Hippocampal formation (tissue), 2 donors: ENCODE measurements at places on chromosomes 3 and 15.
A peak's percentile ranks its signal among the peaks of the same experiment; 100 is the strongest.

- DNase-seq = no peak
Measured at GRCh38 chr3:68764554-68764953, 167.8 kb downstream of the TAFA4 start.

DNA sequence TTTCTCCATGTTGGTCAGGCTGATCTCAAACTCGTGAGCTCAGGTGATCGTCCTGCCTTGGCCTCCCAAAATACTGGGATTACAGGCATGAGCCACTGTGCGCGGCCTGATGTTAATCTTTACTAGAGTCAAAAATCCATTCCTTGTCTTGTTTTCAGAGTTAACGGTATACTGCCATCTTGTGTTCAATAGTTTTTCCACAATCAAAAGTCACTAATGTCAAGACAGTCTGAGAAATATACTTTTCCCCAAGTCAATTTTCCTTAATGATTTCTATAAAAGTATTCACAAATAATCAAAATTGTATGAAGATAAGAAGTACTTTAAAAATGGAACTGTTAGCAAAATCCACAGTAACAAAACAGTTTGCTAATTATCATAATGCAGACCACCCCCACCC, 8.5 kb downstream of the CRBN start:
- DNase-seq = no peak

- no peak for DNase-seq
Measured at GRCh38 chr3:57855943-57856342, 99.8 kb downstream of the SLMAP start.

DNA sequence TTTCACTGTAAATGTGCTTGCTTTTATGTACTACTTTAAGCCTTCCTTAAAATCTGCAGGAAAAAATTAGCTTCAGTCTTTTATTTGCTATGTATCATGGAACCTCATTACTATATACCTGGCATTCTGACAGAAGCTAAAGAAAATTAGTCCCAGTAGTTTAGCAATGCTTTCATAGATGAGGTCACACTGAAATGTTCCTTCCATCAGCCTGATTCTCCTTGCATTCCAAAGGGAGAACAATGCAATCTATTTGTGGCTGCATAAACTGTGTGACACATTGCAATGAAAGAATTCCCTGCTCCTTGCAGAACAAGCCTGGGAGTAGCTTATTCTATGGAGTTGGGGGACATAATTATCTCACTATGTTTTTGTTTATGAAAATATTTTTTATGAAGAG, 691.5 kb upstream of the ARPP21 start:
- DNase-seq = no peak

DNA sequence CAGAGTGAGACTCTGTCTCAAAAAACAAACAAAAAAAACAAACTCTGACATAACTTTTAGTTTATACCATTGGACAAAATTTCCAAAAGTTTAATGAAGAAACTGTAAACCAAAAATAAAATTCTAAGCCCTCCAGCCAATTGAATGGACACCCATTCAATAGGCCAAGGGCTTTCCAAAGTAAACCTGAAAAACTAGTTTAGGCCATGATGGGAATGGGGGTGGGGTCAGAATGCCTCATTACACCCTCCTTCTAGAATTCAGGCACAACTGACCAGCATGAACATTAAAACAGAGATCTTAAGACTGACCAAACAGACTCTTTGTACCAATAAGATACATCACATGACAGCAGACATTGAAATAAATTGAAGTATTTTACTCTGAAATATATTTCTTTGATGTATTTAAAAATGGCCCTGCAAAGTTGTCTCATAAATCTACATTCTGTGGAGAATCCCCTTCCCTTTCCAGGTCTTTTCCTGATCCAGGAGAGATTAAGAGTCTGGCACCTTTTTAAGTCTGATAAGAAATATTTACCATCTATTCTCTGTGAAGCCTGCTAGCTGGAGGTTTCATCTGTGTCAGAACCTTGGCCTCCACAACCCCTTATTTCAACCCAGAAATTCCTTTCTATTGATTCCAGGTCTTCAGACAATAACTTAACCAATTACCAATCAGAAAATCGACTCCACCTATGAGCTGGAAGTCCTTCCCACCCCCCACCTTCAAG, 15.7 kb downstream of the THOC7 start:
- DNase-seq = no peak

DNA sequence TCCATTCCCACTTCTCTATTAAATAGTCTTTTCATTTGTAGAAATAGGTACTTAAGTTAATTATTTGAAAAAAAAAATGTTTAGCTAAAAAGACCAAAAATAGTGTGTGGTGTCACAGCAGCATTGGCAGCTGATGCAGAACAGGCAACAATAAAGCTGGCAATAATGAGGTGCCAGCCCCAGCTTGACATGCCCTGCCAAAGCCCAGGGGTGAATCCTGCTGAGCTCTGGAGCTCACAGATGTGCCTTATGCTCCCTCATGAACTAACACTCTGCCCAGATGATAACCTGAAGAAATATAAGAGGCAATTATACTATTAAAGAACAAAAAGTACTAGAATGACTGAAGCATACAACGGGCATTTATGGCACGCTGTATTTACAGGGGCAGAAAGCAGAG, 63.8 kb downstream of the IGSF11 start:
- no peak for DNase-seq

DNA sequence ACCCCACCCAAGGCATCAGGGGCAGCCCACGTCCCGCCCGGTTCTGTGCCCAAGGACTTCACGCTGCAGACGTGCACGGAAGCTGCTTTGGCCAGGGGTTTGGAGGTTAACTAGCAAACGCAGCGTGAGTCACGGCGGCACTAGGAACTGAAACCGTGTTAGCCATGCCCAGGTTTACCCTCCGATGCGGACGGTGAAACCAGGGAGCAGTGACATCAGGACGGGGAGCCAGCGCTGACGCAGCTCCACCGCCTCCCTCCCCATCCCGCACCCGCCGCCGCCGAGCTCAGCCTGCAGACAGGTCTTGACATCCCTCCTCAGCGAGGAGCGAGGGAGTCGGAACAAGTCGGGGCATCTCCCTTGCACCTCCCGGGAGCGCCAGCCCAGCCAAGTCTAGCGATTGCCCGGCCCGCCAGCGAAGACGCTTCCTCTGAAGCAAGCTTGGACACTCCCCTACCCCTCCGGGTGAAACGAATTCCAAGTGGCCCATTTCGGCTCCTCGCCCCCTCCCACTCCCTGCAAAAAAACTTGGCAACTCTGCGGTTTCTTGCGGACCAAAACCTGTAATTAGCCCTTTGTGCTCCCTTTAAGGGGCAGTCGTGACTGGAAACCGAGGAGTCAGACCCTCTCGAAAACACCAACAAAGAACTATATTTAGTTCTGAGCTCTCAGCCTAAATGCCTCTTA, 1.4 kb upstream of the RAP2B start:
- peak; percentile 62 for DNase-seq

- DNase-seq = no peak
Measured at GRCh38 chr3:52043750-52044149, 12.6 kb downstream of the DUSP7 start.

DNA sequence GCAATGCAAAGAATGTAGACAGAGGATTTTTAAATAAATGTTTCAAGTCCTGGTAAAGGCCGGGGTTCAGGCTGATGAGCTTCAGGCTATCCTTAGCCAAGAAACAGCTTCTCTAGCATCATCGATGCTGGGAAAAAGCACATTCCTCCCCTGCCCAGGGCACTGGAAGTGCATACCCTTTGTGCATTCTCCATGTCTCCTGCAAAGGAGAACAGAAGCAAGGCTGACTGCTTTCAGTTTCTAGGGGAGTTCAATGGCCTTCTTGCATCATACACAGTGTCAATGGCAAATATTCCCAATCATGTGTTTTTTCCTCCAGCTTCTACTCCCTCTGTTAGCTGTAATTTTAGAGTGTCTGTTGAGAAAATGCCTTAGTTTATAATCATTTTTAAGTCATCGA, 59.9 kb downstream of the GPR176 start:
- DNase-seq = no peak

DNA sequence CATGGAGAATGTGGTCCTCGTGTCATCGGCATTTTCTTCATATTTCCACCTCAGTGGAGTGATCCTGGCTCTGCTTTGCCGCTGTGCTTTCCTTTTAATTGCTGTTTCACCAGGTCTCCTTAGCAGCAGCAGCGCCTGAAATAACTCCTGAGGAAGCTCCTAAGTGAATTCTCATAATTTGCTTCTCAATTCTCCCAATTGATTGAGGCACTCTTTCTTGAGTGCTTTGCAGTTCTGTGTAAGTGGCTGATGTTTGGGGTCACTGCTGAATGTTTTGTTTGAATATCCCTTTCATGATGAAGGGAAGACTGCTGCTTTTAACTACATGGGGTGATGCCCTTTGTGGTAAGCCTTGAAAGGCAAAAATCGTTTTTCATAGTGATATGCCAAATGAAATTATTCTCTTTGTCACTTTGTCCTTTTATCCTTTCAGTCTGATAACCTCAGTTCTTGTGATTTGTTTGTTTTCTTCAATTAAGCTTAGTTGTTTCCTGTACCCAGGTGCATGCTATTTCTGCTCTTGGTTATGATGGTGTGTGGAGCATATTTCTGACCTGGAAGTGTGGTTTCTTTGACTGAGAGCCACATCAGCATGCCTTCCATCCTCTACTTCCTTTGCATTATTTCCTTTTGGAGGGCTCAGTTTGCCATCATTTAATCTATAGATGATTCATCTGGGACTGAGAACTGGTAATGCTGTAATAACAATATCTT, 36.7 kb downstream of the HMG20A start:
- DNase-seq = no peak

DNA sequence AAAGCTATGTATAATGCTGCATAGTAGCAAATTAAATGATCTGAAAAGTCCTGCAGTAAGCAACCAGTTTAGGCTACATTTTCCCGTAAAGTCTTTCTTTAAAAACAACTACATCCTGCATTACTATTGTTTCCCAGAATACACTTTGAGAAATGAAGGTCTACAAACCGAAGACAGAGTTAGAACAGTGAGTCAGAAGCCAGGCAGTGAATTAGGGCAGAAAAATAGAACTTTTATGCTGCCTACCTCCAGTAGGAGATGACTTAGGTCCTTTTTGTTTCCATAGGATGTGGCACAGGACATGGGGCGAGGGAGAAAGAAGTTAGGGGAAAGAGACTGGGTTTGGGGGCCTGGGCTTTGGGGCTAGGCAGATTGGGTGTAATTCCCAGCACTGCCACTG, 127.3 kb downstream of the PPM1L start:
- no peak for DNase-seq

DNA sequence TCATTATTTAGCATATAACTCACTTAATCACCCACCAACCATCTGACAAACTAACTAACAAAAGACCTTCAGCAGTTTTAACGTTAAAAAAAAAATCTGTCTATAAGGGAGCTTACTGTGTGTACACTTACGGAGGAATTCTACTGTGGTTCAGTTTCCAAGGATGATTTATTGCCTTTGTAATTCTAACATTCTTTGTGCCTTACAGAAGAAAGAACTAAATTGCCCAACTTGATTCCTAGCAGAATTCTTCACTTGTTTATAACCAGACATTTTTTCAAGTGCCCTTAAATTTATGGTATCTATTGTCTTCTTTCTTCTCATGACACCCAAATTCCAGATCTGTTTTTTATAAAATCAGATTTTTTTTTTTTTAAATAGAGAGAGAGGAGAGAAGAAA, 119.7 kb upstream of the IGSF10 start:
- no peak for DNase-seq

DNA sequence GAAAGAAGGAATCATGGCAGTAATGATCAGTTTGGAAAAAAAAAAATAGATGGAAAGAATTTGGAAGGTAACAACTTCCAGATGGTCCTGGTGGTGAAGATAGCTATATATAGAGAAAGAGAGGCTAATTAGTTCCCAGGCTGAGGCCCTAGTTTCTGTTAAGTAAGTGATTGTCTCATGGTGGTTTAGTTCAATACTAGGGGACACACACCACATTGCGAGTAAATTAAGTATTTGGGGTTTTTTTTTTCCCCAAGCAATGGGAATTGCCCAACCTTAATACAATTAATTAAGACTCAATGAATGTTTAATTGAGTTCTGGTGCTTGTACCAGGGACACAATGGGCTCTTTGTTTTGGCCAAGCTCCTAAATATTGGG, 143.8 kb upstream of the WNT5A start:
- DNase-seq = no peak

- no peak for DNase-seq
Measured at GRCh38 chr3:32110233-32110760, 3.9 kb downstream of the GPD1L start.

- DNase-seq = no peak
Measured at GRCh38 chr3:47204875-47205274, 41.0 kb upstream of the SETD2 start.

DNA sequence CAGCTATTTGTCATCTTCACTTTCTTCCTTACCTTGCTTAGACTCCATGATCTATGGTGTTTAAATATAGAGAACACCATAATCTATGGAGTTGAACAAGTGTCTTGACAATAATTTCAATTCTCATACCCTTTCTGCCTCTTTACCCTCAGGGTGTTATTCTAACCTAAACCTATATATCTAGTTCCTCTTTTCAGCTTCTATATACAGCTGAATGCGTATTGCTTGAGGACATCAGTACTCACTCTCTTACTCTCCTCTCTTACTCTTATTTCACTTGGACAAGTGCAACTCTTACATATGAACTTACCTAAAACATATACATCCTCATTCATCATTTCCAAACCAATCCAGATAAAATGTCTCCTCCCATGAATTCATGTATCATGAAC, 187.1 kb downstream of the RAP2B start:
- DNase-seq = no peak

DNA sequence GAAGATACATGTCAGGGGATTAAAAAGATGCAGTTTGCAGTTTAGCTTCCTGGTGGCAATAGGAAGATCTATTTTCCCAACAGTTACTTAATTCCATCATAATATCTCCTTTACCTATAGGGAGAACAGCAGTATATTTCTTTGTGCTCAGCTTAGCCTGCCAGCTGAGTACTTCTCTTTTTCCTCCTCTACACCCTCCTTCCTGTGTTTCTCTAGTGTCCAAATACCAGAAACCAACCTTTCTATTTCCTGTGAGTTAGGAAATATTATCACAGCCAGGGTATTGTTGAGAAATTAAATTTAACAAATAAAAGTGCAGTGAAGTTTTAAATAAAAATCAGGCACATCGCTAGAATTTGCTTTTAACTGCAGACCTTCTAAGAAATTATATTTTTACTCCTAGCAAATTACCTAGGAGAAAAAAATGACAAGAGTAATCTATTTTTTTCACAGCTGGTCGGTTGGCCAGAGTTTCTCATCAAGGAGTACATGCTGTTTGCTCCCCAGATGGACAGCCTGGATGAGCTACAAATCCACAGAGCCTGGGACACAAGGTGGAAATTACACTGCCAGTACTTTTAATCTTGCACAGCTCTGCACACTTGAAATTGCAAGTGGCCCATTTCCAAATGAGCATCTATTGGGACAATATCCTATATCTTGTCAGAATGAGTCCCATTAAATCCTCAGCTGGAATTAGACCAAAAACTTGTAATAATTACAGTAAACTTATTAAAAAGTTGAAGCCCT, 185.2 kb upstream of the CFAP20DC start:
- DNase-seq = no peak

- no peak for DNase-seq
Measured at GRCh38 chr3:194218646-194219453, 82.9 kb downstream of the HES1 start.

GRCh38 chr15:25766417-25766816, 96.7 kb downstream of the ATP10A start:
- DNase-seq = no peak
